ENCODE measurements at places on chromosomes 11 and 22.

GRCh38 chr22:39259666-39260065 lies 14.9 kb upstream of the PDGFB start:
- H3K4me3 ChIP-seq, result no peak overlapping the region
- no peak for DNase-seq
- no peaks in the 10 kb centered on the region for H3K27me3 ChIP-seq
- no peak overlapping the region for H3K27ac ChIP-seq

- DNase-seq, result no peak
- H3K27me3 ChIP-seq, result no peaks in the 10 kb centered on the region
Measured at GRCh38 chr22:46025973-46026898, 49.3 kb upstream of the WNT7B start.

DNA sequence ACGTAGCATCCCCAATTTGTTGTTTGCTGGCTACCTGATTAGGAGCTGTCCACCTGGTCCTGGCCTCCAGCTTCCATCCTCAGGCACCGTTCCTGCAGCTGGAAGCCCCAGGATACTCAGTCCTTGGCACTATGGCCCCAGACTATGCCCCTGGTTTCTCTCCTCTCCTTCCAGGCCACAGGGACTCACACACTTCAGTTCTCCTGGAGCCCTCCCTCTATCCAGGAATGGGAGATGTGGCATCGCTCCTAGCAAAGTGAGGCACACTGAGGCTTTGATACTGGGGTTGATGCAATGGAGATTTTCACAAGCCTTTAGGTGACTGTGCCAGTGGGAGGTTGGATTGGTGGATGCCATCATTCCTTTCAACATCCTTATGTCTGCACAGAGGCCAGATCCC lies 142.8 kb upstream of the B3GAT1 start:
- H3K4me1 ChIP-seq, result no peaks in the 10 kb centered on the region
- H3K36me3 ChIP-seq, result no peaks in the 10 kb centered on the region
- H3K27ac ChIP-seq, result no peak overlapping the region
- H3K27me3 ChIP-seq, result no peaks in the 10 kb centered on the region

DNA sequence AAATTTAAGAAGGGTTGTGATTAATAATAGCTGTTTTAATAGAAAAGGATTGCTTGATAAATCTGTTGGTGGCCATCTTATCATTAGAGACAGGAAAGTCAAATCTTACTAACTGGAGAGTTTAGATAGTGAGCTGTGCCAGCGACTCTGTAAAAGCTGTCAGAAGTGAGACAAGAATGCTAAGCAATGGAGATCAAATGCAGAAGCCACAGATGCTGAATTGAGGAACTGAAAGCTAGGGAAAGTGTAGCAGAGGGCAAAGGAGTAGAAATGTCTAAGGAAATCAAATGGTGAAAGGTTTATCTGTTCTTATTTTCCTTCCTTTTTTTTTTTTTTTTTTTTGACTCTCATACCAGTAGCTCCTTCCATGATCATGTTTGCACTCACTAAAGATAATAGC lies 13.7 kb downstream of the MS4A13 start:
- H3K4me3 ChIP-seq, result no peak overlapping the region
- H3K4me1 ChIP-seq, result no peaks in the 10 kb centered on the region
- H3K27me3 ChIP-seq, result peaks cover 3% of the 10 kb centered on the region
- H3K36me3 ChIP-seq, result no peaks in the 10 kb centered on the region
- DNase-seq, result no peak
